A673 (cell line): ENCODE measurements at places on chromosomes 6 and 20. TPM values are rescaled to one million over a fixed set of nuclear protein-coding genes. Genes with fewer than 3 reads are reported as not detected.

Gene SMLR1
- total RNA-seq: not detected in 2 replicates

Gene UNC5CL
- 0.41 and 1.2 TPM in 2 replicates for total RNA-seq

Gene OLIG3
- total RNA-seq: not detected in 2 replicates

Gene RHAG
- not detected in 2 replicates for total RNA-seq

Gene VNN1
- total RNA-seq: not detected in 2 replicates

- no peaks in the 10 kb centered on the region for H3K27me3 ChIP-seq
- no peak overlapping the region for H3K4me3 ChIP-seq
- no peak for DNase-seq
Observed at GRCh38 chr6:117298941-117299340, 33.6 kb downstream of the VGLL2 start.

GRCh38 chr20:15937179-15937578 is 636.1 kb downstream of the KIF16B start:
- no peak overlapping the region for H3K4me3 ChIP-seq
- no peak overlapping the region for H3K27ac ChIP-seq
- no peak for DNase-seq
- H3K36me3 ChIP-seq: no peaks in the 10 kb centered on the region
- H3K4me1 ChIP-seq: no peaks in the 10 kb centered on the region

- DNase-seq: no peak
- no peaks in the 10 kb centered on the region for H3K36me3 ChIP-seq
- H3K4me1 ChIP-seq: no peaks in the 10 kb centered on the region
- H3K27me3 ChIP-seq: no peaks in the 10 kb centered on the region
Observed at GRCh38 chr6:77368660-77369313, 94.5 kb downstream of the HTR1B start.

GRCh38 chr6:131916847-131917246 is 34.3 kb downstream of the CCN2 start:
- H3K36me3 ChIP-seq: no peaks in the 10 kb centered on the region
- H3K4me3 ChIP-seq: no peak overlapping the region
- peaks cover 5% of the 10 kb centered on the region for H3K4me1 ChIP-seq
- no peak overlapping the region for H3K27ac ChIP-seq
- no peaks in the 10 kb centered on the region for H3K27me3 ChIP-seq

- DNase-seq: no peak
- no peak overlapping the region for H3K27ac ChIP-seq
- H3K36me3 ChIP-seq: no peaks in the 10 kb centered on the region
- no peaks in the 10 kb centered on the region for H3K4me1 ChIP-seq
- H3K27me3 ChIP-seq: peaks cover 15% of the 10 kb centered on the region
Observed at GRCh38 chr6:6515691-6516607, 72.6 kb upstream of the LY86 start.

DNA sequence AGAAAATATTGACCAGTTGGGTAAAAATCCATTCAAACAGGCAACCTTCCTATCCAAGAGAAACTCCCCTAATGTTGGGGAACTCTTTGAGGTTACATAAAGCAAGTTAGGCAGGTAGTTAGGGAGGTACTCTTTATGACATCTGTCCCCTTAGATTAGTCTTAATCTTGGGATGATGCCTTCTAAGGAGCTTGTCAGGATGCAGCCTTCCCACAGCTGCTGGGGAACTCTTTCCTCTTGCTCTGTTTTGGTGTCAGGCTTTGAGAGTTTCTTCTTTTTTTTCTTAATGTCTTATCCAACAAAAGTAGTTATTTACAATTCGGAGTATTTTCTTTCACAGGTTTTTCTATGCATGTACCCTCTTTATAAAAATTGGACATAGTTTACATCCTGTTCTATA is 194.8 kb downstream of the CDKAL1 start:
- H3K27me3 ChIP-seq: no peaks in the 10 kb centered on the region
- peaks cover 5% of the 10 kb centered on the region for H3K4me1 ChIP-seq
- no peaks in the 10 kb centered on the region for H3K36me3 ChIP-seq
- no peak overlapping the region for H3K4me3 ChIP-seq

DNA sequence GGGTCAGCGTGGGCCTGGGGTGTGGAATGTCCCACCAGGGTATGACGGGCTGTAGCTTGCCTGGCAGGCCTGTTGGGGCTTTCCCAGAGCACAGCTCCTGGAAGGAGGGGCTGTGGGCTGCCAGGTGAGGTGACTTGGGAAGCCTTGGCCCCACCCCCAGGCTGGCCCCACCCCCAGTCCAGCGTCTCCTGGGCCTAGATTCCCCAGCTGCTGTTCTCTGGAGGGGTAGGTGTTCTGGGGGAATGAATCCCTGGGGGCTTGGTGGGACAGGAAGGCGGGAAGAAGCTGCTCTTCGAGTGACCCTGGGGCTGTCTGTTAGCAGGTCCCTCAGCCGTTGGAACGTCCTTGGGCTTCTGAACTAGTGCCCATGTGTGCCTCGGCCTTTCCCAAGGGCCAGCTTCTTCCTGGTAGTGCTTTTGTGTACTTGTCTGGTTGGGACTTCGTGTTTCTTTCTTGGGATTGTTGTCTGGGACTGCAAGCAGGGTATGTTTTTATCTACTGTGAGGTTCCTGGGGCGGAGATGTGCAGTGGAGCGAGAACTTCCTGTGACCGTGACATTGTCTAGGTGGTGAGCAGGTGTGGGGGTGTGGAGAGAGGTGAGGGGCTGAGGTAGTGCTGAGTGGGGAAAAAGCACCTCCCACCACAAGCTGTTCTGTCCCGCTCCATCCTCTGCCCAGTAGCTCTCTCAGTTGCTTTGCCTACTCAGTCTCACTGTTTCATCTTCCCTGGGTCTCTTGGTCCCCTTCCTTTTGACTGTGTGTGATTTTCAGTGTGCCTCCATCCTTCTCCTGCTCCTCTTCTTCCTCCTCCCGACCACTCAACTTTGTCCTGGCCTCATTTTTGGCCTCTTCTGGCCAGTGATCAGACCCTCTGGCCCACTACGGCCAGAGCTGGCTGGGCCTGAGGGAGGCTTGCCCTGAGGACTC is 1.3 kb upstream of the DDR1 start:
- no peaks in the 10 kb centered on the region for H3K36me3 ChIP-seq

DNA sequence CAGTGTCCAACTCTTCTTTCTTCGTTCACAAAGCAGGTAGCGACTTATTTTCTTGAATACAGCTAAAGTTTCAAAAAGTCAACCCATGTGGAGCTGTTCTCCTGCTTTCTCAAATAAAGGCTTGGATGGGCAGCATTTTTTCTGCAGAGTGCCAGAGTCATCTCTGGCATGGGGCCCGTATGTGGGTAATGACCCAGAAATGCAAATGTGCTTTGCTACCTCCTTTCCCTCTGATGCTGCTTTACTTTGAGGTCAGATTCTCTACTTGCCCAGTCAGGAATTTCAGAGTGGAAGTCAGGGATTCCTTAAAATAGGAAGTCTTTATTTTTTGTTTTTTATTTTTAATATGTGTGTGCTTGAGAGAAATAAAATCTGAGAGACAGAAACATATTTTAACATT is 4.9 kb downstream of the NKAIN2 start:
- H3K27me3 ChIP-seq: peaks cover 59% of the 10 kb centered on the region
- no peak for DNase-seq
- H3K4me3 ChIP-seq: no peak overlapping the region
- H3K36me3 ChIP-seq: no peaks in the 10 kb centered on the region
- no peaks in the 10 kb centered on the region for H3K4me1 ChIP-seq

DNA sequence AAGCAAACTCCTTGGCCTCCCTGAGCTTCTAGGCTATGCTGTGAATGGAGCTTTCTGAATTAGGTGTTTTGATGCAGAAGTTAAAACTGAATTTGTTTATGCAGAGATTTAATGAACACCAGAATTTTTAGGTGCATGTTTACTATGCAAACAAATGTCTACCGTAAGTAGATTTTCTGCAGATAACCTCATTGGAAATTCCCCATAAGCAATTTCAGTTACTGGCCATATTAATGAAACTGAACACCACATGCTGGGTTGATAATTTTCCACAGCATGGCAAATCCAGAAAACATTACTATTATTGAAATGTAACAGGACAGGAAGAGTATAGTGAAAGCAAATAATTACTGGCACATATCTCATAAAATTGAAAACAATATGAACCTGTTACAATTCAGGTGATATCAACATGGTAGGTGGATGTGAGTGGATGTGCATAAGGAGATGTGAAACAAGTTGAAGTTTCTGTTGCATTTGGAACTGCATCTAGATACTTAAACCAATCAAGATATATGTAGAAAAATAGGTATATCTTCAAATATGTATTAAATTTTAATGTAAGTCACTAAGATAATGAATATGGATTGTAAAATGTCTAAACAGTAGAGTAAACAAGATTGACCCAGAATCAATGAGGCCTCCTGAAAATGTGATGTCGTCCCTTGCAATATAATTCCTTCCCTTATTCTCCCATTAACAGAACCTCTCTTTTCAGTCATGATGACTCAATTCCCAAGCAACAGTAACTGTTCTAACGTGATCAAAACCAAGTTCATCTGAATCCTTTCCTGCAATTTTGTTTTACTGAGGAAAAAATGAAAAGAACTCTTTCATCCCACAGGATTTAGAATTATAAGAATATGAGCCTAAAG is 11.0 kb downstream of the PTCHD4 start:
- H3K4me1 ChIP-seq: no peaks in the 10 kb centered on the region
- no peak overlapping the region for H3K4me3 ChIP-seq
- no peaks in the 10 kb centered on the region for H3K36me3 ChIP-seq
- H3K27me3 ChIP-seq: peaks cover 14% of the 10 kb centered on the region
- no peak for DNase-seq

DNA sequence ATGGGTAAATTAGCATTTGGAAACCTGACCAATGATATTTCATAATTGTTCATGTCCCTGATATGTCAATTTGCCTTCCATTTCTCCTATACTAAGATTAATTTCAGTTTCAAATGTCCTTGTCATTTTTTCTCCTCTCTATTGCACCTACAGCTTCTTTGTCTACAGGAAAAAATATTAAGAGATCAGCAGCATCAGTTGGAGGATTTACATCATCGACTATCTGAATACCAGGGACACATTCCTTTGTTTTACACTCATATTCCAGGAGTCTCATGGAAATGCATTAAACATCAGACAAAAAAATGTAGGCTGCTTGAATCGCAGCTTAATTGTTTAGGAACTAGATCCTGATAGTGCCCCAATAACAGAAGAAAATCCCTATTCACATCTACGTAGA is 188.2 kb downstream of the PRKN start:
- H3K4me3 ChIP-seq: no peak overlapping the region
- no peak for DNase-seq
- H3K4me1 ChIP-seq: no peaks in the 10 kb centered on the region
- no peaks in the 10 kb centered on the region for H3K36me3 ChIP-seq
- no peaks in the 10 kb centered on the region for H3K27me3 ChIP-seq

DNA sequence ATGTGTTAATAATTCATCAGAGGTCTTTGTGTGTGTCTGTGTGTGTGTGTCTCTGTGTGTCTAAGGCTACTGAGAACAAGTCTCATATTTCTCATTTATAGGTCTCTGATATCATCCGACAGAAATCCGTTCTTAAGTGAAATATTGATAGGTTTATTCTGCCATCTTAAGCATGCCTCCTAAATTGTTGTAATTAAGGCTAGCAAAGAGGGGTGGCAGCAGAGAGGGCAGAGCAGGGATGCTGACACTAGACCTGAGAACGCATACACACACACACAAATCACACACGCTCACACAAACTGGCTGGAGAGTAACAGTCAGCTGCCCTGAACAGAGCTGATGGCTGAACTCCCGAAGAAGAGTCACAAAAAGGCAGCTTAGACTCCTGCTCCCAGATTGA is 84.9 kb upstream of the LRFN2 start:
- no peaks in the 10 kb centered on the region for H3K4me1 ChIP-seq
- no peak overlapping the region for H3K4me3 ChIP-seq
- DNase-seq: no peak
- H3K36me3 ChIP-seq: no peaks in the 10 kb centered on the region
- no peak overlapping the region for H3K27ac ChIP-seq
- H3K27me3 ChIP-seq: no peaks in the 10 kb centered on the region

DNA sequence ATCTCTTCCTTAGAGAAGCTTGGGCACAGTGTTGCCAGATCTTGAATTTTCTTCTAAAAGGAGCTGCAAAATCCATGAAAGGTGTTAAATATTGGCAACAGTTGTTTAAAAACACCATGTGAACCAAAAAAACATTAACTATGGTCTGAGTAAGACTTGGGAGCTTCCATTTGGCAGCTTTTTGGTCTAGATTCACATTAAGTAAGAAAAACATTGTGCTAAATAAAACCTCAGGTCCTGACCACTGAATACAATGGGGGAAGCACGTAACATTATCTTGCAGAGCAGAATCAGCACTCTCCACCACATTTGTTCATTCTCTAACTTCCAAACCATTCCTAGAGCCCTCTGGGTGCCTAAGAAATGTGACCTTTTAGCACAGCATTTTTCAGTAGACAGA is 437.6 kb upstream of the PLCB4 start:
- DNase-seq: no peak
- H3K27me3 ChIP-seq: peaks cover 4% of the 10 kb centered on the region
- H3K36me3 ChIP-seq: no peaks in the 10 kb centered on the region
- no peaks in the 10 kb centered on the region for H3K4me1 ChIP-seq

DNA sequence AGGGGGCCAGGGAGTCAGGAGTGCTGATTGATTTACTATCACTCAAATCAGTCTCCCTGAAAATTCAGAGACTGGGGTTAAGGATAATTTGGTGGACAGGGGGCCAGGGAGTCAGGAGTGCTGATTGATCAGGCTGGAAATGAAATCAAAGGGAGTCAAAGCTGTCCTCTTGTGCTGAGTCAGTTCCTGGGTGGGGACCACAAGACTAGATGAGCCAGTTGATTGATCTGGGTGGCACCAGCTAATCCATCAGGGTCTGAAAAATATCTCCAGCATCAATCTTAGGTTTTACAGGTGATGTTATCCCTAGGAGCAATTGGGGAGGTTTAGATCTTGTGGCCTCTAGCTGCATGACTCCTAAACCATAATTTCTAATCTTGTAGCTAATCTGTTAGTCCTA is 6.1 kb upstream of the AFG1L start:
- no peak overlapping the region for H3K27ac ChIP-seq
- H3K27me3 ChIP-seq: no peaks in the 10 kb centered on the region
- no peaks in the 10 kb centered on the region for H3K4me1 ChIP-seq
- DNase-seq: no peak

GRCh38 chr6:124955108-124955856 is 7.0 kb upstream of the RNF217 start:
- peak; percentile 63 for DNase-seq
- no peaks in the 10 kb centered on the region for H3K36me3 ChIP-seq
- no peak overlapping the region for H3K4me3 ChIP-seq
- H3K27me3 ChIP-seq: no peaks in the 10 kb centered on the region
- no peak overlapping the region for H3K27ac ChIP-seq

DNA sequence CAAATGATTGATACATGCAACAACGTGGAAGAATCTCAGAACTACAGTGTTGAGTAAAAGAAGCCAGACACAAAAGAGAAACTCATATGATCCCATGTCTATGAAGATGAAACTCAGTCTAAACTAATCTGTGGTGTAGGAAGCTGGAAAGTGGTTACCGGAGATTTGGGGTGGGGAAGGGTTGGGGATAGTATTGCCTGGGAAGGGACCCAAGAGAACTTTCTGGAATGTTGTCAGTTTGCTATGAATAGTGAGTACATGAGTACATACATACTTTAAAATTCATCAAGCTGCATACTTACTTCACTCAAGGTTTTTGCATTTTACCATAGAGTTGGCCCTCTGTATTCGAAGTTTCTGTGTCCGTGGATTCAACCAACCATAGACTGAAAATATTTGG is 106.0 kb downstream of the SAMD5 start:
- H3K36me3 ChIP-seq: no peaks in the 10 kb centered on the region
- no peak overlapping the region for H3K4me3 ChIP-seq
- H3K27ac ChIP-seq: no peak overlapping the region
- H3K27me3 ChIP-seq: no peaks in the 10 kb centered on the region

GRCh38 chr6:105594821-105595220 is 191.9 kb upstream of the PREP start:
- no peaks in the 10 kb centered on the region for H3K27me3 ChIP-seq
- no peak overlapping the region for H3K4me3 ChIP-seq
- H3K36me3 ChIP-seq: no peaks in the 10 kb centered on the region
- no peak for DNase-seq
- no peak overlapping the region for H3K27ac ChIP-seq

GRCh38 chr6:30824698-30825097 is 59.6 kb upstream of the DDR1 start:
- H3K27me3 ChIP-seq: no peaks in the 10 kb centered on the region
- no peak for DNase-seq
- H3K36me3 ChIP-seq: no peaks in the 10 kb centered on the region
- no peak overlapping the region for H3K27ac ChIP-seq
